ENCODE measurements at places on chromosomes 1 and 21.

DNA sequence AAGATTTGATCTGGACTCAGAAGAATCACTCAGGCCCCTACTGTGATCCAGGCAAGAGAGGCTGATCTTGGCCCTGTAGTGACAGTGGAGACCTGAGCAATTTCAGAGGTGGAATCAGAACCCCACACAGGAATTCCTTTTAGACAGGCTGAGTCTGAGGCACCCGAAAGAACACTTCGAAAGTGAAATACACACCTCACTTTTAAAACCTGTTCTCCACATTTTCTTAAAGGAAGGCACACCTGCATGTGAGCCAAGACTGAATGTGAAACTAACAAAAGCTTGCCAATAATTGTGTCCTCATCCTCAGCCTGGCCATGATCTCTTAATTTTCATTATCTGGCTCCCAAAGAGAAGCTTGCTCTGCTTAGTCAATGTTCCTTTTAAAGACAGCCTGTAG is 32.2 kb downstream of the SIPA1L2 start:
- DNase-seq = no peak

- DNase-seq = no peak
Observed at GRCh38 chr21:37579356-37579755, 212.8 kb downstream of the DYRK1A start.

DNA sequence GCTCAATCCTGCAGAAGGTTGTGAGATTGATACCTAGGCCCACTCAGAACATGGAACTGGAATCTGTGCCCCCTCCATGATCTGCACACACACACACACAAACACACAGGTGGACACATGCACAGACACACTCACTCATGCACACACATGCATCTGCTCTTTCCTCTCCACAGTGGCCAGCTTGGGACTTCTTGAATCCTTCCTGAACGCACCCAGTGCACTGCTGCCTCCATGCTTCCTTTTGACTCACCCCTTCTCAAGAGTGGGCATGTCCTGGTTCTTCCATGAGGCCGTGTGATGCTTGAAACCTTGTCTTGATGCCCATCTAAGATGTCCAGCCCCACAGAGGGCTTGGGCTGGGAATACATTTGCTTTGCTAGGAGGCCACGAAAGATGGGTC is 25.4 kb upstream of the TENT5C start:
- no peak for DNase-seq

DNA sequence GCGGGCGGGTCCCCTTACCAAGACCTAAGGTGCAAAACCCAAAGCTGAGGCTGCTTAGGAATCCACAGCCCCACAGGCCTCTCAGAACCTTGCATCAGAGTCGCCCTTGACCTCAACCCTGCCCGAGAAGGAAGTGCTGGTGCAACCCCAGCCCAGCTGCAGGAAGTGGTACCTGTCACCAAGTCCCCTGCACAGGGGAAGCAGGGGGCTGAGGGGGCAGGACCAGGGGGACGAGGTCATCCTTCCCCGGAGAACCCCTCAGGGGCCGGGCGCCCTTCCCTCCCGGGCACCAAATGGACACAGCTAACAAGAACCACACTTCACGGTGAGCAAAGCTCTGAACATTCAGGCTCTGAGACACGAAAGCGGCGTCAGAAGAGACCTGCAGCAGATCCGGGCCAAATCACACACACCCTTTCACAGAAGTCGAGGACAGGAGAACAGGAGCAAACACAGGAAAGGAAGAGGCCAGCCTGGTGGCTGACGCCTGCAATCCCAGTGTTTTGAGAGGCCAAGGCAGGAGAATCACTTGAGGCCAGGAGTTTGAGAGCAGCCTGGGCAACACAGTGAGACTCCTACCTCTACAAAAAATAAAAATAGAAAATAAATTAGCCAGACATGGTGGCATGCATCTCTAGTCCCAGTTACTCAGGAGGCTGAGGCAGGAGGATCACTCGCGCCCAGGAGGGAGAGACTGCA is 6.4 kb downstream of the ITGB2 start:
- peak; percentile 69 for DNase-seq

- DNase-seq = no peak
Observed at GRCh38 chr21:41768437-41769042, 1.7 kb upstream of the RIPK4 start.

DNA sequence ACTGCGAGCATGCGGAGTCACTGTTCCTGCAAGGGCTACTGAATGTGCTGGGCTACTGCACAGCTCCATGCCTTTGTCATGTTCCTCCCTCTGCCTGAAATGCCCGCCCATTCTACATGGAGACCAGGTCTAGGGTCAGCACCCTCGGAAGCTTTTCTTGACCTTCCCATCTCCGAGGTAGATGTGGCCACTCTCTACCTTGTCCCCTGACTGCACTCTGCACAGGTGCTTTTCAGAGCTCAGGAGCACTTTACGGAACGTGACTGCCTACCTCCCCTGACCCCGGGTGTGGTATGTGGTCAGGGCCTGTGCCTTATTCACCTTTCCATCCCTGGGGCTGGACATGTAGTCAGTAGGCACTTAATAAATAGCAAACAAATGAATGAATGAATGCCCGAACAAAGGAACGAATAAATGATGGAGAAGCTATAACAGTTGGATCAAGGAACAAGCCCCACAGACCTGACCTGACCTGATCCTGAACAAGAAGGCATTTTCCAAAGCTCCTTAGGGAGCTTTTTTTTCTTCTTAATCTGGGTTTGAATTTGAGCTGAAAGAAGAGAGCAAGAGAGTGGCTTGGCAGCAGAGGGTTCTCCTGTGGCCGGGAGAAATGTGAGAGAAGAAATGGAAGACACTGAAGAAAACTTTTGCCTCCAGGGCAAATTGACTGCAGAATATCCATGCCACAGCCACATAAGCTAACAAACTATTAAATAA is 7.9 kb downstream of the RD3 start:
- no peak for DNase-seq

- no peak for DNase-seq
Observed at GRCh38 chr21:45049714-45050344, 24.6 kb upstream of the ADARB1 start.

- no peak for DNase-seq
Observed at GRCh38 chr1:38789498-38790169, 69.9 kb downstream of the RRAGC start.

DNA sequence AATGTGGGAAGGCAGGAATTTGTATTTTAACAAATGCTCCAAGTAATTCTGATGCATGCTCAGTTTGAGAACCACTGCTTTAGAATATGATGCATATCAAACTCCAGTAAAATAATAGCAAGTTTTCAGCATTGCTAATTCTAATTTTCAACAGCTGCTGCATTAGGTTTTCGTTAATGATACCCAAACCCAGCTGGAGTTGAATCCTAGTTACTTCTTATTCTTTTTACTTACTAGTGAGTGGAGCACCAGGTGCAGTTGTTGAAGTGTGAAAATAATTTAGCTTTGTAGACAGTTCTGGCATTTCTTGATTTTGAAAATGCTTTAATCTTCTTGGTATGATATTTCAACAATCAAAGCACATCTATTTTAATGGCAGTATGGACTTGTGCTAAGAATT is 138.5 kb downstream of the HS2ST1 start:
- DNase-seq = no peak

GRCh38 chr1:15972409-15972808 is 3.5 kb downstream of the ZBTB17 start:
- no peak for DNase-seq

DNA sequence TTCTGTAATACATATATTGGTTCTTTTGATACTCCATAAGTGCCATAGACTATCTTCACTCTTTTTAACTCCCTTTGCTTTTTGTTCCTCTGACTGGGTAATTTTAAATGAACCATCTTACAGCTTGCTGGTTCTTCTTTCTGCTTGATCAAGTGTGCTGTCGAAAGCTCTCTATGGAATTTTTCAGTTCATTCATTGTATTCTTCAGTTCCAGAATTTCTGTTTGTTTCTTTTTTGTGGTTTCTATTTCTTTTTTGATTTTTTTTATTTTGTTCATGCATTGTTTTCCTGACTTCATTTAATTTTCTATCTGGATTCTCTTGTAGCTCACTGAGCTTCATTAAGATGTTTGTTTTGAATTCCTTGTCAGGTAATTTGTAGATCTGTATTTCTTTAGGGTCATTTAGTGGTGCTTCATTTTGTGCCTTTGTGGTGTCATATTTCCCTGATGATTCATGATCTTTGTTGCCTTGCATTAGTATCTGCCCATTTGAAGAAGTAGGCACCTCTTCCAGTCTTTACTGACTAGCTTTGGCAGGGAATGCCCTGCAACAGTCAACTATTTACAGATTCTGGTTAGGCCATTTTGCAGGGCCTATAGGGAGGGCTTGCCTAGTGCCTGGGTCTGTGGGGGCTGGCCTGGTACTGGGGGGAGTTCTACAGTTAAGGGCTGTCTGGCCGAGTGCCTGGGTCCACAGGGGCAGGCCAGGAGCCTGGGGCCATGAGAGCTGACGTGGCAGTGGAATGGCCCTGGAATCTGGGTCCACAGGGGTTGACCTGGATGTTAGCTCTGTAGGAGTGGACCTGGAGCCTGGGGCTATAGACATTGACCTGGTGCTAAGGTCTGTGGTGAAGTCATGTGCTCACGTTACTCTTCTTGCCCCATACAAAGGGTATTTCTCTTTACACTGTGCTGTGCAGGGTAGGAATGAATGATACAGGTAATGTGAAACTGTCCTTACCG is 89.7 kb downstream of the MAGI3 start:
- no peak for DNase-seq

GRCh38 chr1:2525572-2525919 is 850 bp downstream of the PANK4 start:
- DNase-seq = no peak

DNA sequence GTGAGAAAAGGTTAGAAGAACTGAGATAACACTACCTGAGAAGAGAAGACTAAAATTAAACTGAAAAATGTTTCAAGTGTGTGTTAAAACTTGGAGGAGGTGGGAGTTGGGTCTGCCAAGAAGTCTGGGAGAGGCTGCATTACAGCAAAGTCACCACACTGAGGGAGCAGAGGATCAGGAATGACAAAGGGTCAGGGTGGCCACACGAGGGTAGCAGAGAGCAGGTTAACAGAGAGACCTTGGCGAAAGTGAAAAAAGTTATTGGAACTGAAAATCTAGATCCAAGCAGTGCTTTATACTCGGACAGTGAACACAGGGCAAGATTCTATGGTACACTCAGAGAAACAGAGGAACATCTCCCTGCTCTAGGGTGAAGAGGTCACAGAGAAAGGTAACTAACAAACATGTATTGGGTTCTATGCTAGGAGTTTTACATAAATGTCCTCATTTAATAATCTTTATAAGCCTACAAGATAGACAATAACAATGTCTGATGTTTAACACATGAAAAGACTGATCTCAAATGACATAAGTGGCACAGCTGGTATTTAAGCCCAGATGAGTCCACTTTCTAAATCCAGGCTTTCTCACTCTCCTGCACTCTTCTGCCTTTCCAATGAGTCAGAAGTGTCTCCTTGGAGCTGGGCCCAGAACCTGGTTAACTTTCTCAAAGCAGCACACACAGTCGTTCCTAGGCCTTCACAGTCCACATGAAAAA is 10.3 kb upstream of the CADM3 start:
- peak; percentile 60 for DNase-seq

DNA sequence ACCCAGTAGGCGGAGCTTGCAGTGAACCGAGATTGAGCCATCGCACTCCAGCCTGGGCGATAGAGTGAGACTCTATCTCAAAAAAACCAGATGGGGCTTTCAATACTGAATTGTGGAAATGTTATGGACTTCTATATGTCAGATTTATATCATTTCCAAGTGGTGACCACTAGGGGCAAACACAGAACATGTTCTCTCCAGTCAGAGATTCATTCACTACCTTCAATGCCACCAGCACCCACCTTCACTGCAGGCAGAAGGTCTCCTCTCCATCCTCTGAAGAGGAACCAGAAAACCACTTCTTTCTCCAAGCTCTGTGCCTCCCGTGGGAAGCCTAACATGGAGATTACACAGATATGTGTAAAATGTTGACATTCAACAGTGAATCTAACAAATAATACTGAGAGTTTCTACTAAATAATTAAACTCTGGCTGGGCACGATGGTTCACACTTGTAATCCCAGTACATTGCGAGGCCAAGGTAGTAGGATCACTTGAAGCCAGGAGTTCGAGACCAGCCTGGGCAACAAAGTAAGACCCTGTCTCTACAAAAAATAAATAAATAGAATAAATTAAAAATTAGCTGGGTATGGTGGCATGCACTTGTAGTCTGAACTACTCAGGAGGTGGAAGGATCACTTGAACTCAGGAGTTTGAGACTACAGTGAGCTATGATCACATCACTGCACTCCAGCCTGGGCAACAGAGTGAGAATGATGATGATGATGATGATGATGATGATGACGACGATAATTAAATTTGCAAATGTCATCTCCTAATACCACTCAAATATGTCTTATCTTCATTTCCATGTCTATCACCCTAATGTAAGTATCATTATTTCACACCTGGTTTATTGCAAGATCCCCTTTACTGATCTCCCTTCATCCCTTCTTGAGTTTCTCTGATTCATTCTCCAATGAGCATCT is 151.1 kb downstream of the ZNF281 start:
- DNase-seq = peak; percentile 24

DNA sequence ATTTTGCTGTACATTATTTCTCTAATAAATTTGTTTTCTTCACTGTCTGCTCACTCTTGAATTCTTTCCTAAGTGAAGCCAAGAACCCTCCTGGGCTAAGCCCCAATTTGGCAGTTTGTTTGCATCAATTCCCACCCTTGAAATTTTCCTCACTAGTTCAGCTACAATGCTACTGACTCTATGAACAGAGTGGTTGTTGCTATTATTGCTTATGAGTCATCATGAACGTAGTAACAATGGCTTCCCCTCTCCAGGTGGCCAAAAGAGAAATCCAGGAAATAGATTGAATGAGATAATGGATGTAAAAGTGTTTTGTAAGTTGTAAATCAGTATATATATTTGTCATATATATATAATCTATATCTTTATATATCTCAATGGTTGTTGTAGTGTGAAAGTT is 193.0 kb downstream of the URB2 start:
- DNase-seq = no peak

GRCh38 chr21:15520811-15521643 is 208.8 kb upstream of the USP25 start:
- DNase-seq = peak; percentile 19

- peak; percentile 58 for DNase-seq
Observed at GRCh38 chr1:212457740-212458338, 25.1 kb downstream of the NENF start.

DNA sequence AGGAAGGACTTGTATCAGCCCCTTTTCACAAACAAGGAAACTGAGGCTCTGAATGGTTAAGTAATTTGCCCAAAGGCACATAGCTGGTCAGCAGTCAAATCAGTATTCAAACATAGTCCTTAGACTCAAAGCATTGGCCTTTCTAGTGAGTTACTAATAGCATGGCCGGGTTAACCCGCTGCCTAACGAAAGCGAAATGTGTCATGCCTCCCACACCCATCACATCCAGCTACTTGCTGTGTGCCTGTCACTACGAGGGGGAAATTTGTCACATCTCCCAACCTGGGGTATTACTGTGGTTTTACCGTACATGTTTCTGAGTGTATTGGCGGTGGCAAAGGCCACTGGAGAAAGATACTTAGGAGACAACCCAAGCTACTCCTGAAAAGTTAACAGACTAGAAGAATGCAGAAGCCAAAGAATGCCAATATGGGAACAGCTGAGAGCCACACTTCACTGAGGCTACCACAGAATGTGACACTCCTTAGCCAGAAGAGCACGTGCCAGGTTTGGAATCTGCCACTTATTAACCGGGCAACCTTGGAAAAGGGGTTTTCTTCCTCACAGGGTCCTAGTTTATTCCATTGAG is 363.5 kb downstream of the KCNH1 start:
- DNase-seq = no peak

Measured in CD4-positive, alpha-beta T cell treated with Interleukin-12 subunit alpha and Interleukin-12 subunit beta, for 1 hour (primary cell).